Stimulated activated CD4-positive, alpha-beta T cell treated with anti-CD3 and anti-CD28 coated beads, TNF-alpha, amount 100 ng/mL, for 1 hour (primary cell): ENCODE measurements at places on chromosomes 11 and 22.

GRCh38 chr11:15613789-15614188 is 499.1 kb downstream of the INSC start:
- no peak for DNase-seq

DNA sequence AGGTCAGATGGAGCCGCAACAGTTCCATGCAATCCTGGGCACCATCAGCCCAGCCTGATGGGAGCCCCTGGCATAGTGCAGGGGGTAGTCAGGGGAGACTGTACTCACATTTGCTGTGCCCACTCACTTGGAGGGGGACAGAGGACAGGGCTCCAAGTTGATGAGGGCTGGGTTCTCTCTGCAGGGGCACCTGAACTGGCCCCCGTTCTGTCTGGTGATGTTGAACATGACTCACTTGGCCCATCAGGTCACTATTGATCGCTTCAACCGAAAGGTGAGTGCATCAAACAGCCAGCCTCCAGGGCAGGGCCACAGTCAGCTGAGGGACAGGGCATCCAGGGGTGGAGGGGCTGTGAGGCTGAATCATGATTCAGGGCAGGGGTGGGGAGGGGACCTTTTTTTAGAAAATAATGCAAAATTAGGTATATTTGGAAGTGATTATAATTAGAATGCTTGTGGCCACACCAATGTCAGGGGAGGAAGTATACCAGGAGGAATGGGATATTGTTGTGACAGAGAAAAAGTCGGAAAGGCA is 66.4 kb downstream of the OTOG start:
- no peak for DNase-seq

DNA sequence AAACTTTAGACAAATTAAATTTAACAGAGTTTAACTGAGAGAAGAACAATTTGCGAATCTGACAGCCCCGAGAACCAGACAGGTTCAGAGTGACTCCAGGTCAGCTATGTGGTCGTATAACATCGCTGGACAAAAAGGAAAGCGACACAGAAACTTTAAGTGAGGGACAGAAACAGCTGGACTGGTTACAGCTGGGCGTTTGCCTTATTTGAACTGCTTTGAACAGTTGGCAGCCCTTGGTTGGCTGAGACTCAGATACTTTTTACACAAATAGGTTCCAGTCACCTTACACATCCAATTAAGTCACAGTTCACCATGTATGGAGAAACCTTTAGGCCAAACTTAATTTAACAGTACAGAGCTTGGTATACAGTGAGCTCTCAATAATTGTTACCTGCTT is 436.9 kb downstream of the GUCY1A2 start:
- no peak for DNase-seq

GRCh38 chr11:12276831-12277475 is 100.4 kb upstream of the PARVA start:
- DNase-seq, result no peak

DNA sequence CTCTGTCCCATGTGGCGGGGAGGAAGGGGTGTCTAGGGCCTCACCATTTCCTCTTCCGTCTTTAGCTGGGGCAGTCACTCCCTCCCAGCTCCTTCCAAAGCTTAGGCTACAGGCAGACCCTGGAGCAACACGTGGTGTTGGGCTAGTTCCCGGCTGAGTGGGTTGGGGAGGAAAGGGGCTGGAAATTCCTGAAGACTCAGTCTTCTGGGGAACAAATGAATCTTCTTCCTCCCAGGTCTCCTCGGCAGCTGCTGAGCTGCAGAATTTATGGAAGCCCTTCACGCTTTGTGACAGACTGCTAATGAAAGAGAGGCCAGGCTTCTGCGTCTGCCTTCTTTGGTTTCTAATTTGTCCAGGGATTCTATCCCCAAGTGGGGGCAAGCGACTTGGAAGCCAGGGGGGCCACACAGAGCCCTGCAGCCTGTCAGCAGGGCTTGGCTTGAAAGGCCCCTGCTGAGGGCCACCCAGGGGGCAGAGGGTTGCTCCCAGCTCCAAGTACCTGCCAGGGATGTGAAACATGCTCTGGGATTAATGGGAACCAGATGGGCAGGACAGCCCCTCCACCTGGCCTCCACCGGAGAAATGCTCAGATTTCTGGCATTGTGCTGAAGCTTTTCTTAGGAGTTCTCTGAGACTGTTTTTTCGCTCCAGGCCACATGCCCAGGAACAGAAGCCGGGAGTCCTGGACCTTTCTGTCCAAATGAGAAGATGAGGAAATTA is 123.1 kb downstream of the PKNOX2 start:
- no peak for DNase-seq

DNA sequence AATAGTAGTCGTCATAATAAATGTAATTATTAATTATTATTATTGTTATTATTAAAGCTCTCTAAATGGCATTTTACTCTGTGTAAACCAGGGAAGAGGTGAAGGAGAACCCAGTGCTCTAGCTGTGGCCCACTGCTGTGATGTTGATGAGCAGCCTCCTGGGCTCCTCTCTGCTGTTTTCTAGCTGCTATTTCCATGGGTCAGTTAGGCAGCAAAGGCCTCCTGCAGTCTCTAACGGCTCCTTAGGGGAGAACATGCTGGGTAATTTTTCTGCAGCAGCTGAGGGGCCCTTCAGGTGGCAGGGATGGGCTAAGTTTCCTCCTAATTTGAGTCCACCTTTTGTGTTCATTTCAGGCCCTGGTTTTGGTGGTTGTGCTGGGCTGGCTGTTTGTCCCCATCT is 24.6 kb downstream of the SLC5A1 start:
- no peak for DNase-seq

DNA sequence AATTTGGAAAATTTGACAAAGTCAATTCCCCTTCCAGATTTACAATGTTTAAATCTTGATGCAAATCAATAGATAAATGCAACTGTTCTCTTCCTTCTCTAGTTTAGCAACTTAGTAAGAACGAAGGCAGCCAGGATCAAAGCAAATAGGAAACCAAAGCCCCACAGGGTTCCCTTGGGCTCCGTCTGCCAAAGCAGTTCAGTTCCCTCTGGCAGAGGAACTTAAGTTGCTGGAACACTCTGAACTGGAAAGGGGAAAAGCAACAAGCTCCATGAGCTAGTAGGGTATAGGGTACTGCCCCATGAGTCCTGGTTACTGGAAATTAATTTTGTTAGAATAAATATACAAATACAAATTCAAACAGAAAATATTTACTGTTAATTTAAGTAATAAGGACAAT is 91.3 kb downstream of the RELT start:
- DNase-seq, result no peak

GRCh38 chr22:46612904-46613605 is 7.1 kb upstream of the GRAMD4 start:
- peak; percentile 24 for DNase-seq

GRCh38 chr22:26169315-26170111 is at the start of gene SEZ6L:
Gene SEZ6L (plus strand): TSS chr22:26169462. CDS start chr22:26169670, 208 bp downstream.
- no peak for DNase-seq

- no peak for DNase-seq
These were observed 8.3 kb downstream of the OSBPL5 start for GRCh38 chr11:3156661-3157311.

- DNase-seq, result no peak
These were observed 1.1 kb upstream of the CEND1 start for GRCh38 chr11:790721-791564.

DNA sequence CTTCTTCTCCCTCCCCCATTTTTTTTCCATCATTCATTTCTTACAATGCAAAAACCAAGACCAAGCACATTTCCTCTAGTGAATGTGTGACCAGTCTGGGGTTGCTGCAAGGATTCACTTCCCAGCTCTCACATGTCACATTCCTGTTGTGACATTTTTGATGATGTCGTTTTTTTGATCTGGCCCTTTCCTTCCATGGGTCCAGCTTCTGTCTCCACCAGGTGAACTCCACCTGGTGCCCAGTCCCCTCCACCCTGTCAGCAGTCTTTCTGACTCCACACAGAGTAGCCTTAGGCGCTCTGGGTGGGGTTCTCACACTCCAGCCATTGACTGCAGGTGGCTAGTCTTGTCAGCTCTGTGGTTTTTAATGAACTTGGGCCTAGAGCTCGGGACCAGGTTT is 15.6 kb downstream of the PANX1 start:
- DNase-seq, result no peak

- DNase-seq, result no peak
These were observed 1.0 kb upstream of the ATG2A start for GRCh38 chr11:64918017-64918416.

GRCh38 chr11:19226378-19227195 is 14.2 kb downstream of the E2F8 start:
- DNase-seq, result no peak

DNA sequence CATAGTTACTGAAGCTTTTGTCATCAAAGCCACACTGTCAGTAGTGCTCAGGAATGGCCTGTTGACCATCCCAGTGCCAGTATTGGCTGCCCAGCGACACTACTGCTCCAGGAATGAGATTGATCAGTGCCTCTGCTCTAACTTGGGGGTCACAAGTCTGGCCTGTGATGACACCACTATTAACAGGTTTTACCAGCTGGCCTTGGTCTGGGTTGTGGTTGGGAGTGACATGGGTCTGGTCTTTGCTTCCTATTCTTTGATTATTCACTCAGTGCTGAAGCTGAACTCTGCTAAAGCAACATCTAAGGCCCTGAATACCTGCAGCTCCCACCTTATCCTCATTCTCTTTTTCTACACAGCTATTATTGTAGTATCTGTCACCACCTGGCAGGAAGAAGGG is 21.5 kb downstream of the OR56B4 start:
- no peak for DNase-seq

GRCh38 chr11:111414267-111414931 is 35.3 kb upstream of the POU2AF1 start:
- DNase-seq, result no peak

GRCh38 chr22:46792841-46793261 is 30.4 kb downstream of the TBC1D22A start:
- DNase-seq, result no peak

- no peak for DNase-seq
These were observed 17.3 kb downstream of the TRPM5 start for GRCh38 chr11:2426826-2427521.

- DNase-seq, result no peak
These were observed 78.5 kb upstream of the PITPNB start for GRCh38 chr22:27997538-27997937.

GRCh38 chr11:34339149-34340064 is 18.4 kb downstream of the ABTB2 start:
- DNase-seq, result no peak

DNA sequence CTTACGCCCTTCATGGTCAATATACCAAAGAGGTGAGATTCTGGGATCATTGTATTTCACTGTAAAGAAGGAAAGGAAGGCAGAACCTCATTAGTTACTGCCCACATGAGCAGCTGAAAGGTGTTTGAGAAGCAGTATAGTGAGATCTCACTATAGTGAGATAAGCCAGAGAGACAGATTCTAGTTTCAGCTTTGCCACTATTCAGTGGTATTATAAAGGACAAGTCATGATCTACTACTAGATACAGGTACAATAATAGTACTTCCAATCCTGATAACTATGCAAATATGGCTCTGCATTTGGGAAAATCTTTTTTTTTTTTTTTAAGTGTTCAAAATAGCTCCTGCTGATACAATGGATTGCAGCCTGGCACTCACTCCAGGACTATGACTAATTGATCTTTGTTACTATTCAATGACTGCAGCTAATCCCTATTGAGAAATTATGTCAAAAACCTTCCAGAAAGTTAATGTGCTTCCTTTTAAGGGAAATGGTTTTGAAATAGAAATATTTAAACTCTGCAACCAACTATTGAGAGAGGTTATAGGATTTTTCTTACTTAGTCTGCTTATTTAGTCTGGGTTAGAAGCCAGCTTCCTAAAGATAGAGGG is 8.3 kb upstream of the DLAT start:
- no peak for DNase-seq

DNA sequence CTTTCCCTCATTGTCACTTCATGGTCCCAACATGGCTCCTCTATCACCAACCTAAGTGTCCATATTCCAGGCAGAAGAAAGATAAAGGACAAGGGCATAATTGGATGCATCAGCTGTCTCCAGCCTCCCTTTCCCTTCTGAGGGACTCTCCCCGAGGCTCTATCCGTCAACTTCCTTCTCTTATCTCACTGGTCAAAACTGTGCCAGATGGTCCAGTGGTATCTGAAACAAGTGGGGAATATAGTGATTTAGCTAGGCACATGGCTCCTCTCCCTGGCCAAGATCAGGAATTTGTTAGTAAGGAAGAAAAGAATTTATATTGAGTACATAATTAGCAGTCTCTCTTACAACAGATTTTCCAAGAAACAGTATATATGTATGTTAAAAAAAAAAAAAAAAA is 12.6 kb upstream of the SPON1 start:
- no peak for DNase-seq

GRCh38 chr11:3939651-3940190 is 84.3 kb downstream of the STIM1 start:
- DNase-seq, result no peak

GRCh38 chr11:94111660-94112059 is 17.0 kb upstream of the PANX1 start:
- DNase-seq, result no peak

DNA sequence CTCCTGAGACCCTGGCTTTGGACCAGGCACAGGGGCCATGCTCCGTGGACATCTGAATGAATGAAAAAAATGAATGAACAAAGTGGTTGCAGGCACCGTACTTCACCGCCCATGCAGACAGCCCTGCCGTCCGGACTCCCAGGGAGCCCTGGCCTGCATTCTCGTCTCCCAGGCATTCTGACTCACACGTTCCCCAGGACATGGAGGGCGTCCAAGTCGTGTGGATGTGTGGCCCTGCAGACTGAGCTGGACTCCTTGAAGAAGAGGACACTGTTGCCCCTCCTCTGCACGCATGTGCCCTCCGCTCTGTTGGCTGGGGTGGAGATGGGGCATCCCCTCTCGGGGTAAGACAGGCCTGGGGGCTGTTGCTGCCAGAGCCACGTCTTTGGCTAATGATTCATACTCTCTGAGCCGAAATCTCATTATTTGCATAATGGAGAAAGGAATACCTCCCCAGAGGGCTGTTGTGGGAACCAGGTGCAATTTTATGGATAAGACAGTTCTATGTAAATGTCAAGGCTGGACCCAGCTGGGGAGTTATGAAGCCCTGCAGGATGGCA is 49.7 kb downstream of the RTL6 start:
- DNase-seq, result no peak

- no peak for DNase-seq
These were observed 26.0 kb downstream of the TENM4 start for GRCh38 chr11:79414644-79415317.

DNA sequence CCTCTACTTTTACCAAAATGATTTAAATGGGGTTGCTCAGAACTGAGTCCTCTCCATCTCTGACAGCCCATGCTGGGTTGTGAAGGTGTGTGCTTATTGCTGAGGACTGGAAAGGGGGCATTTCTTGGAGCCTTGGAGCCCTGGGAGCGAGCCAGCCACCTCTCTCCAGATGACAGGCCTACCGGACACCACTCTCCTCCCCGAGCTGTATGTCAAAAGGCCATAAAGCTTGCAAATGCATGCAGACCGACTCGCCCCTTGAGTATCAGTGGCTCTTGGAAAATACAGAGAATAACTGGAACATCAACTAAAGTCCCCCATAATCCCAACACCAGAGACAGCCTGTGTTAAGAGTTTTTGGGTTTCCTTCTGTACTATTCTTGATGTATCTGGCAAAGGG is 67.9 kb upstream of the PITPNB start:
- DNase-seq, result no peak

DNA sequence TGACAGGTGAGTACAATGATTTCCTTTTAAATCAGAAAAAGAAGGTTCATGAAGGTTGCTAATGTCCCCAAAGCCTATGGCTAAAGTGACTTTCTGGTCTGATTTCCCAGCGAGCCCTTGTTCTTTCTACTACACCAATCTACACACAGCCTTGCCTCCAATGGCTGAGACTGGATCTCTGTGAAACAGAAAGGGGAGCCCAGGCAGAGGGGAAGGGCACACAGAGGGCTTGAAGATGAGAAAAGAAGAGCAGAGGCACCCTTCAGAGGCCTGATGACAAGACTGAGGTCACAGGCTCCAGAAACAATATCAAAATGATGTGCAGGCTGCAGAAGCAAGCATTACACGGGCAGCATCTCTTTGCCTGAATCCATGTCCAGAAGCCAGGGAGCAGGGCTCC is 1.5 kb downstream of the SYN3 start:
- no peak for DNase-seq
